Stimulated activated CD4-positive, alpha-beta T cell treated with anti-CD3 and anti-CD28 coated beads, Interleukin-15, amount 100 ng/mL, for 24 hours (primary cell): ENCODE measurements at places on chromosomes 4 and X.

DNA sequence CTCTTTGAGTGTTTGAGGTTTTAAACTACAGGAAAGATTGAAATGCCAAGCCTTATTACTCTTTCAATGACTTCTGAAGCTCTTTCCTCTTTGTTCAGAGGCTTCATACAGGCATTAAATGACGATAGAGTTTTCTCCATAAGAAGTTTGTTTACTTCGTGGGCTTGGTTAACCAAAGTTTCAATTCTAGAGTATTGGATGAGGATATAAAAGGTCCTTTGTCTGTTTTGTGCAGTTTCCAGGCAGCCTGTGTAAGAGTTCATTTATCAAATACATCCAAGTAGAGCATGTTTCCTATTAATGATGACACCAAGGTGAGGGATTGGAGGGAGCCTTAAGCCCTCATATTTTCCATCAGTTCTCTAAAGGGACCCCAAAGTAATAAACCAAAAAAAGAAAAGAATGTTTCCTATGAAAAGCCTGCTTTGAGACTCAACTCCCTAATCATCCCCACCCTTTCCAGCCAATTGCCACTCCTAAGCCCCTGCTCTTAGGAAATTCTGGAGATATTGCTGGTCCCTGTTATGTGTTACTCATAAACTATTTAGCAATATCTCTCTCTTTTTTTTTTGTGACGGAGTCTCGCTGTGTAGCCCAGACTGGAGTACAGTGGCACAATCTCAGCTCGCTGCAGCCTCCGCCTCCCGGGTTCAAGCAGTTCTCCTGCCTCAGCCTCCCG is 106.2 kb upstream of the IL13RA1 start:
- DNase-seq = no peak

DNA sequence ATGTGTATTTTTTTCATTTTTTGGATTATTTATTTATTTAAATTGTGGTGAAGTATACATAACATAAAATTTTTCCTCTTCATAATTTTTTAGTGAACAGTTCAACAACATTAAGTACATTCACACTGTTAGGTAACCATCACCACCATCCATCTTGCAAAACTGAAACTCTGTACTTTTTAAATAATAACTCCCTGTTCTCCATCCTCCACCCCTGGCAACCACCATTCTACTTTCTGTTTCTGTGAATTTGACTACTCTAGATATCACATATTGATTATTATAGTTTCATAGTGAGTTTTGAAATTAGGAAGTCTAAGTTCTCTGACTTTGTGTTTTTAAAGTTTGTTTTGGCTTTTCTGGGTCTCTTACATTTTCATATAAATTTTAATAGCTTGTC is 89.3 kb upstream of the STX18 start:
- DNase-seq = no peak

GRCh38 chr4:75490155-75490554 is 24.0 kb downstream of the RCHY1 start:
- no peak for DNase-seq

GRCh38 chr4:108988464-108989195 is 225.8 kb upstream of the ETNPPL start:
- DNase-seq = no peak

DNA sequence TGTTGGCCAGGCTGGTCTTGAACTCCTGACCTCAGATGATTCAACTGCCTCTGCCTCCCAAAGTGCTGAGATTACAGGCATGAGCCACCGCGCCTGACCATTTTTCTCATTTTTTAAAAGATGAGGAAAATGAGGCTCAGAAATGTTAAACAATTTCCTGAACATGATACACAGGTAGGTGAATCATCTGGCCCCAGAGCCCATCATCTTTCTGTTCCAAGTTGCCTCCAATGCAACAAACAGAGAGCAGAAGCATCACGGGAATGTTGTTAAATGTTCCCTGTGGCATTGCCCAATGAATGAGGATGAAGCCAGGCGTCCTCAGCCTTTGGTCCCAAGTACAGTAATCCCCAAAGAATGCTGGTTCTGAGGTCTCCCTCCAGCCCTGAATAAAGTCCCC is 31.3 kb upstream of the ANXA5 start:
- no peak for DNase-seq

DNA sequence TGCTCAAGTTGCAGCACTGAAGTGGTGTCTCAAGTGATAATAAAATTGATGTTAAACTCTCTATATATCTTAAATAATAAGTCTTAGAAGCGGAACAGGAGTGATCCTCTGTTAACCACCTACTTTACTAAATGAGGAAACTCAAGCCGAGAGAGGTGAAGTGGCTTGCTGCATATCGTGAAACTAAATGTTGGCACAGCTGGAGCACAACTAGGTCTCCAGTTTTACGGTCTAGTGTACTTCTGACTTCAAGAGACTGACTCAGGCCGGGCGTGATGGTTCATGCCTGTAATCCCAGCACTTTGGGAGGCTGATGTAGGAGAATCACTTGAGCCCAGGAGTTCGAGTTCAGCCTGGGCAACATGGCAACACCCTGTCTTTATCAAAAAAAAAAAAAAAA is 35.5 kb upstream of the PLS3 start:
- DNase-seq = no peak

- peak; percentile 94 for DNase-seq
Measured at GRCh38 chr4:189940178-189941004, at the start of gene FRG1. Gene FRG1 (plus strand): TSS chr4:189940872. CDS start chr4:189941010, 138 bp downstream.

GRCh38 chr4:32932156-32932555 is 2212.0 kb downstream of the PCDH7 start:
- no peak for DNase-seq

DNA sequence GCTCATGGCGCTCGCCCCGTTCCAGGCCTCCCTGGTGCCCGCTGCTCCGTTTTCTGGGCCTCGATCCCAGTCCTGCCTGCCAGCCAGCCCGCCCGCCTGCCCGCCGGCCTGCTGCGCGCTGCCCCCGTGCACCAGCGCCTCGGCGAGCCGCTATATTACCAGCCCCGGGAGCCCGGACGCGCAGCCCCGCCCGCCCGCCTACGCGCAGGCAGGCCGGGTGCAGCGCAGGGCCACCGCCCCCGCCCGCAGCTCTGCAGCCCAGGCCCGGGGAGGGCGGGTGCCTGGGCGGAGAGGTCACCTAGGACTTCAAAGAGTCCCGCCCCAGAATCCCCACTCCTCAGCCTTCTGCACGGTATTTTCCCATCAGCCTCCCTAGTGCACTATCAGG is at the start of gene MAOB:
Gene MAOB, minus strand, starts transcription at position 157 of the 388 bp plus-strand sequence. Its CDS starts 151 bp downstream, at position 6.
- peak; percentile 47 for DNase-seq

DNA sequence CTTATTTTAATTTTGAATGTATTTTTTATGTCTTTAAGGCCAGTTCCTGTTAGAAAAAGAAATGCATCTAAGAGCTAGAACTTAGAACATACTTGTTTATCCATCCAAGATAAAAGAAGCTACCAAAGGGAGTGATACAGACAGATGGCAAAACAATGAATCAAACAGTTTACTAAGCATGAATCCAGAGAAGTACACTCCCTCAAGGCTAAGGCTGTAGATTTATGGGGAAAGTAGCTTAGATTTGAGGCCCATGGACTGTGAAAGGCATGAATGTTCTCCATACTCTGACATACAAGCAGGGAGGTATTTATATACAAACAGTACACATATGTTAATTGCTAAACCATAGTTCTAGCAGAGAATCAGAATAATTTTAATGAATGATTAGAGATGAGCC is 255.3 kb upstream of the NRK start:
- DNase-seq = no peak

- no peak for DNase-seq
Measured at GRCh38 chr4:183422962-183423631, 21.3 kb upstream of the CDKN2AIP start.

DNA sequence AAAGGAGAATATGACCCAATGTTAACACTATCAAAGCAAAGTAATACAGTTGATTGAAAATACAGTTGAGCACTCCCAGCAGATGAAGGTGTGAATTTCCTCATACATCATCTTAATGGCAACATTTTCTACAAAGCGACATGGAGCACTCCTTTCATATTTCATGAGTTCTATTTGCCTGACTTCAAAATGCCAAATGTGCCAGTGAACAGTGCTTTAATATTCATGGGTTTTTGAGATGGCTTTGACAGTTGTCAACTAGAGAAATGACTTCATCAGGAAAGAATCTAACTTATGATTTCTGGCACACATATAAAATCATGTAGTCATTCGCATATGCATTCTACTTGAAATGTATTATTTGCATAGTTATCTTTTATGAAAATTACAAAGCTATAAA is 222.4 kb downstream of the GALNTL6 start:
- DNase-seq = no peak

GRCh38 chrX:120790552-120790951 is 85.1 kb downstream of the CT47B1 start:
- DNase-seq = no peak

GRCh38 chr4:112652216-112652615 is 15.3 kb downstream of the LARP7 start:
- no peak for DNase-seq

DNA sequence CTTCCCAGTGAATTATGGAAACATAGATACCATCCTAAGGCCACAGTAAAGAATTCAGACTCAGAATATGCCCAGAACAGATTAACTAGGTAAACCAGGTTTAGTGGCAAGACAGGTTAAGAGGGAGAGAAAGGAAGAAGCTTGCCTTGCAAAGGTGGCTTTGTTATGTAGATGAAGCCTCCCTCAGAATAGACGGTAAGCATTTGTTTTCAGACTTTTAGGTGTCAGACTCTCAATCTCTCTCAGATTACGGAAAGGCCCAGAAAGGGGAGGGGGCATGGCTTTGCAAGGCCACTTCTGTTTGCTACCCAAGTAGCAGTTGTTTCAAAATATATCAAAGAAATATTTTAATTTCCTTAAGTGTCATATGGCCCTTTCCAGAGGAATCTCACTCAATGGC is 457.1 kb upstream of the BOD1L1 start:
- DNase-seq = no peak

DNA sequence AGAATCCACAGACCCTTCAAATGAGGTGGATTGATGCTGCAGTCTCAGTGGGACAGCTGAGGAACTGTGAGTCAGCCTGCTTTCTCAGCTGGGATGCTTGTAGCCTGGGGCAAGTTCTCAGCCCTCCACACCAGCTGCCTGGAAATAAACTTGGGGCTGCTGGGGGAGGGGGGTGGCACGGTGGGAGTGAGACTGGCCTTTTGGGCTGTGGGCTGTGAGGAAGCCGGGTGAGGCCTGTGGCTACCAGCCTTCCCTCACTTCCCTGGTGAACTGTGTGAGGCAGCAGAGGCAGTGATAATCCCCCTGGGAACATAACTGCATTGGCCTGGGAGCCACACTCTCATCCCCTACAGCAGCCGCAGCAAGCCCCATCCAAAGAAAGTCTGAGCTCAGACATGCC is 114.5 kb upstream of the GUCY1A1 start:
- DNase-seq = no peak

DNA sequence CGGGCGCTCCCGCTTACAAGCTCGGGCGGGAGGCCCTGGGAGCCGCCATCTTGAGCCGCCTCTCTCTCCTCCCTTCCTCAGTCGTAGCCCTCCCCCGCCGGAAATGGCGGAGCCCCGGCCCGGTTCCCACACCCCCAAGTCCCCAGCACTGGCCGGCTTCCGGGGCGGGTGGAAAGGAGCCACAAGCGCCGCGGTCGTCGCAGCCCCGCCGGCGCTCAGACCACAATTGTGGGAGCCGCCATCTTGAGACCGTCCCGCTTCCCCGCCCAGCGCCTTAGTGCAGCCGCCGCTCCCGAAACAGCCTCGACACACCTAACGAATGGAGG is 531 bp downstream of the HCFC1 start:
- peak; percentile 90 for DNase-seq

GRCh38 chrX:51006064-51006463 is 95.5 kb downstream of the BMP15 start:
- DNase-seq = no peak

- DNase-seq = no peak
Measured at GRCh38 chr4:112142182-112142581, 3.1 kb upstream of the FAM241A start.
